NCI-H2029 (cell line): ENCODE measurements at places on chromosomes 16 and 17.
A peak's percentile ranks its signal among the peaks of the same experiment; 100 is the strongest.

- DNase-seq = no peak
Observed at GRCh38 chr16:73204359-73205152, 156.6 kb upstream of the ZFHX3 start.

DNA sequence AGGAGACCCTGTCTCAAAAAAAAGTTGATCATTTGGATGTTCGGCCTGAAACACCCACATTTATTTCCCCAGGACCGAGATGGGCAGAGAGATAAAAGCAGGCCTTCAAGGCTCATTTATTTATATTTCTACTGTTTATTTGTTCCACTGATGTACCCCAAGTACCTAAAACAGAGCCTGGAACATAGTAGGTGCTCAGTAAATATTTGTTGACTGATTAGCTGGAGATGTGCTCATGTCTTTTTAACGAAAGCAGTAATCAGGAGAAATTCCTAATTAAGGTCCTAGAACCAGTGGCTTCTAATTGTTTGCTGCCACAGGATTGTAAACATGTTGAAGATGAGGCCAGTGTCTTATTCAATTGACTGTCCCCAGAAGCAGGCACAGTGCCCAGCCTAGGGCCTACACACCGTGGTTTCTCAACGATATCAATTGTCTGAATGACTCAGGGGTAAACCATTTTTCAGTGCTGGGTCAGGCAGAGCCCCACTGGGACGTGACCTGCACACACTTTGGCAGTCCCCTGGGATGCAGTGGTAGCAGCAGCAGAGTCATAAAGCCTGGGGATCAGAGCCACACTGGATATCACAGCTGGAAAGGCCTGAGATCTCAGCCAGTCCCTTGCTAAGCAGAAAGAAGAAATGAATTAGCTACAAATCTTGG lies 34.8 kb downstream of the SOST start:
- DNase-seq = no peak

DNA sequence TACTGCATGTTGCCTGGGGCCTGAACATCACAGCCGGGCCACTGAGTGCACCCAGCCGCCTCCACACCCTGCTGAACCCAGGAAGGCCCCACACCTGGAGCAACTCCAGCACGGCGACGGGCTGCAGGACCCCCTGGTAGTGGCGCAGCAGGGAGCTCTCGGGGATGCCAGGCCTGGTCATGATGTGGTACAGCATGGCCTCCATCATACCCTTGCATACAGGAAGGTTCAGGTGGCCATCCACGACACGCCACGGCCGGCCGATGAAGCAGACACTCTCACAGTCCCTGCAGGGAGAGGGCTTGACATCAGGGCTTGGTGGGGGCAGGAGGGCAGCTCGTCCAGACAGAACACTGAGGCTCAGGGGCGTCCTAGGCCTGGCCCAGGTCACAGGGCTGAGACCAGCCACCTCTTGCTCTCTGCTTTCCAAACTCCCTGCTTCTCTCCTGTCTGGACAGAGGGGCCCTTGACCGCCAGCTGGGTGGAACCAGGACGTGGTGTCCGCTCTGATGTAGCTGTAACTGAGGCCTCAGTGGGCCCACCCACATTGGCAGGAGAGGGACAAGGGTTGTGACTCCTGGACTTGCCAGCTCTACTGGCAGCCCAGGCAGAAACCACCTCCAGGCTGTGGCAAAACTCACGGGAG lies 60.3 kb downstream of the IL21R start:
- no peak for DNase-seq

DNA sequence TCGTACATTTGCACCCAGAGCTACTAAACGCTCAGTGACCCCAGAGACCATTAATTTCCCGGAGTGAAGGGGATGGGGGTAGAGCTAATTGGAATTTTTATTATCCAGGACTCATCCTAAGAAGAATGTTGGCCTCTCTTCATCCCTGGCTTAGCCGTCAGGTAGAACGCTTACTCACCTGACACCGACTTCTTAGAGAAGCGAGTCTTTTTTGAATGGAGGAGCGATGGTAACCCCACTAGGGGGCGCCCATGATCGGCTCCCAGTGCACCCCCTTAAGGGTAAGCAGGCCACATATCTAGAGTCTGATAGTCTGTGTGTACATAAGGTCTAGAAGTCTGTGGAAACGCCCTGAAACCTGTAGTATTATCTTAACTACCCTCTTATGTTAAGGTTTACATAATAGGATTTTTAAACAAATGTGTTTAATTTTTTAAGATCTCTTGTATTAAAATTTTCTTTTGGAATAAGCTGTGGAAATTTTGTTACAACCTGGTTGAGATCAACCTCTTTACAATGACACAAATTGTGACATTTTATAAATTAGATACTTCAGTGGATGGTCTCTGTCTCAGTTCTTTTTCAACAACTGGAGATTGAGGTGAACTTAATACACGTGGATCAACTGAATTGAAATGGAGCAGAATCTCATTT lies 229.8 kb downstream of the CPPED1 start:
- peak; percentile 17 for DNase-seq

DNA sequence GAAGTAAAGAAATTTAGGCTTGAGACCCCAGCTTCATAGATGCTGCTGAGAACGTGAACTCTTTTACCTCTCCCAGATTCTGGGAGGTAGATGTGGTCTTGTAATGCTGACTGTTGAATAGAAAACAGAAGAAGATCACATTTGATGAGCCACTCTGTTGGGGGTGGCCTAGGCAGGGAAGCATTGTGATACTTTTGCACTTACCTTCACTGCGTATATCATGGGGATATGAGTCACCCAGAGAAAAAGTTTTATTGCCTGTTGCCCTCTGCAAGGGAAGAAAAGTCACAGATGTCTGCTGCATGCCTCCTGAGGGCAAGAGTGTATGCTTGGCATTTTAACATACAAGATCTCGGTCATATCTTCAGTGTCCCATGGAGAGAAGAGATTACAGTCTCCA lies 365.4 kb downstream of the SNX29 start:
- no peak for DNase-seq
